ENCODE measurements at places on chromosomes 7 and 10. TPM values are rescaled to one million over a fixed set of nuclear protein-coding genes. Genes with fewer than 3 reads are reported as not detected.

DNA sequence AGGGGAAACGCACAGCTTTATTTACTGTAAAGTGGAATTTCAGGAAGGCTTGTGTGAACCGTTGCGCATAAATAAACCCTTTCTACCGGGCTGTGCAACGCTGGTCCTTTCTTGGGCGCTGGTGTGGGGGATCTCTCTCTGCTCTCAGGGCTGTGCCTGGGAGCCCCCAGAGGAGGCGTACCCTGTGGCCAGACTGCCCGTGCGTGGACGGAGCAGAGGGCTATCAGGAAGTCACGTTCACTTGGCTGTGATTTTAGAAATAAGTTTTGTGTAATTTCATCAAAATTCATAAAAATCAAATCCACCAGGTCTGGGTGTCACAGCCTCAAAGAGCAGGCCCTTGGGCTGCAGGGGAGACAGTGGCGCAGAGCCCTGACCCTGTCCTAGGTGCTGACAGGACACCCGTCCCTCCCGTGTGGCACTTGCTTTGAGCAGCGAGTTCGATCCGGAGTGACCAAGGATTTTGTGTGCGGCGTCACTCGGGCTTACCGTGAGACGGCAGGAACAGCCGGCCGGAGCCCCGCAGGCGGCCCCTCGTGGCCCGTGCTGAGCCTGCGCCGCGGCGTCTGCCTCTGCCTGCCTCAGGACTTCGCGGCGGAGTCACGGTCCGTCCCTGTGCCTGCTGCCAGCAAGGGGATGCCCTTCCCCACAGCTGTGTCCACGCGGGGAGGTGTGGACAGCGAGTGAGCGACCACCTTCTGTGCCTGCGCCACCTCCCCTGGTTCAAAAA lies 20.2 kb downstream of the GET4 start:
- no peak for DNase-seq

GRCh38 chr7:71904484-71904883 lies 507.7 kb downstream of the CALN1 start:
- DNase-seq, result no peak

GRCh38 chr10:15391491-15391890 lies 20.4 kb upstream of the FAM171A1 start:
- DNase-seq, result no peak

DNA sequence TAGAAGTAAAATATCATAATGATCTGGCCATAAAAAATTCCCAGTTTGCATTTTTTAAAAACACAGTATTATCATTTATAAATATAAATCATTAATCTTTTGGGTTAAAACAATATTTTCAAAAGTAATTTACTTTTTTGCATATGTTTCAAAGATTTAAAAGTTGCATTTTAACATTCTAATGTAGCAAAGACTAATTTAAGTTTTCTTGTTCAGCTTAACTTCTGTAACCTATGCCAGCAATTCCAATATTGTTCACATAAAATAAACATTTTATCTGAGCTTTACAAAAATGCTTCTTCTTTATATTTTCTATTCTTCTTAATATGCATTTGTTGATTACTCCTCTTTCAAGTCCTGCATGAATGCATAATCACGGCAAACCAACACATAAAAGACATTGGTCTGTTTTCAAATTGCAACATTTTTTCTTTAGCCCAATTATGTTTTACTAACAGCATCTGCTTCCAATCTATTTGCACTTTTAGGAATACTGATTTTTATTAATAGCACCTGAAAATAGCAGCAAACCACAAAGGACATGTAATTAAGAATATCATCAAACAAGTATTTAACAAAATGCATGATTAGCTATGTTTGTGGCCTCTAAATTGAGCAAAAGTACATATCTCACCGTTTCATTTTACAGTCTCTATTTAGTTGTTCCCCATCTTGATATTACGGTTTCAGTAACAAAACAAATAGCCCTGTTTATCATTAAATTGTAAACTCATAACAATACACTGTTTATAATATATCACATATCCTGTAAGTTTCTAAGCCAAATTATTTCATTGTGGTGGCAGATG lies 286.9 kb upstream of the NFE2L3 start:
- no peak for DNase-seq

FAM107B gene
- total RNA-seq, result 14.4 TPM

- peak; percentile 93 for DNase-seq
Observed at GRCh38 chr10:10589540-10590303, 427.9 kb upstream of the CELF2 start.

LOXL4 gene
- total RNA-seq, result 0.04 TPM

DNA sequence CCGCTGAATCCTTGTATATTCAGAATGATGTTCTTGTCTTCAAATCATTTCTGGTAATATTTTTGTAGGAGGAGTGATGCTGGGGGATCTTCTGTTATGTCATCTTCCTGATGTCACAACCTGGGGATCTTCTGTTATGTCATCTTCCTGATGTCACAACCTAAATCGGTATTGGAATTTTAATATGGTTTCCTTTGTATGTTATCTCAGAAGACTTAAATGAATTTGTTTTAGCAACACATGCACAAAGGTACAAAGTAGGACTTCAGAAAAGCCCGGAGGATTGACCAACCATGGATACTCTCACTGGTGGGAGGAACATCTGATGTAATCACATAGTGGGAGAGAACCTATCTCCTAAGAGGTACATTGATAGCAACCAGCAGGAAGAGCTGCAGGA lies 9.1 kb upstream of the AOAH start:
- no peak for DNase-seq

- DNase-seq, result no peak
Observed at GRCh38 chr7:115066050-115066449, 144.2 kb downstream of the MDFIC start.
